ENCODE measurements at places on chromosomes 13 and 19.

DNA sequence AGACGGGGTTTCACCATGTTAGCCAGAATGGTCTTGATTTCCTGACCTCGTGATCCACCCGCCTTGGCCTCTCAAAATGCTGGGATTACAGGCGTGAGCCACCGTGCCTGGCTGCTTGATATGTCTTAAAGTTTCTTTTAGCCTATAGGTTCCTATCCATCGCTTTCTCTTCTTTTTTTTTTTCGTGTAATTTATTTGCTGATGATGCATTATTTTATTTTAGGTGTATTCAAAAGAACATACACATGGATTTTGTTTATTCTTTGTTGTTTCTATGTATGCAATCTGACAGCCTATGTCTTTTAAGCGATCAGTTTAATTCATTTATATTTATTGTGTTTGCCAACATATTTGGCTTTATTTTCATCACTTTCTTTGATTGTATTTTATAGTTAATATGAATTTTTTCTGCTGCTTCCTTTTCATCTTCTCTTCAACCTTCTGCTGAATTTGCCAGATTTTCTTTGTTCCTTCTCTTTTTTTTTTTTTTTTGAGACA lies 26.0 kb upstream of the TNFAIP8L1 start:
- DNase-seq, result no peak

GRCh38 chr13:91574766-91575165 lies 176.3 kb downstream of the GPC5 start:
- DNase-seq, result no peak

DNA sequence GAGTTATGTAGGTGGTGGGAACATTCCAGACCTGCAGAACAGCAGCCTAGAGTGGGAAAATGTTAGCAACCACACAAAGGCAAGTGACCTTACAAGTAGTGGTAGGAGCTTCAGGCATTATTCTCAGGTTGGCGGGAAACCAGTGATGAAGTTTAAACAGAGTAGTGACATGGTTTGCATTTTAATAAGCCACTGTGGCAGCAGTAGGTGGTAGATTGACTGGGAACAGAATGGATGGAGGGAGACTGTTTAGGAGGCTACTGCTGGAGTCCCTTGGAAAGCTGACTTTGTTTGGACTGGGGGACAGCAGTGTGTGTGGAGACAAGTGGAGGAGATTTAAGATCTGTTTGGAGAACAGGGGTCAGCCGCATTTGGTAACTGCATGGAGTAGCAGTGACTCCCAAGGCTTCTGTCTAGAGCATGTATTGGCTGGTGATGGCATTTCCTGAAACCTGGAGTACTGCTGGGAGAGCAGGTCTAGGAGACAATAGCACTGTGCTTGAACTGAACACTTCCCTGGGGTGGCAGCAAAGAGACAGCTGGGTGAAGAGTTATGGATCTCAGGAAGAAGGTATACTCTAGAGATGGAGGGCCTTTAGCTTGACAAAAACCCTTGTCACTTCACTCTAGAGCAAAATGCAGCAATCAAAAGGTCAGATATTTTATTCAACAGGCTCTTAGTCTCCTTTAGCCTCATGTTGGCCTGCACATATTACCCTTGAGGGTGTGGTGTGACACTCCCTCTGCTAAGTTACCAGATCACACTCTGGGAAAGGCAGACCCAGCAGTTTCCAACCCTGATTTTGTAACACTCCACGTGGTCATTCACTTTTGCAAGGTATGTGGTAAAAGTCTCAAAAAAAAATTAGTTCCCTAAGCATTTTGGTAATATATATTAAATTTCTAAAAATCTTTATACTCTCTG lies 70.3 kb downstream of the DHRS12 start:
- DNase-seq, result no peak

DNA sequence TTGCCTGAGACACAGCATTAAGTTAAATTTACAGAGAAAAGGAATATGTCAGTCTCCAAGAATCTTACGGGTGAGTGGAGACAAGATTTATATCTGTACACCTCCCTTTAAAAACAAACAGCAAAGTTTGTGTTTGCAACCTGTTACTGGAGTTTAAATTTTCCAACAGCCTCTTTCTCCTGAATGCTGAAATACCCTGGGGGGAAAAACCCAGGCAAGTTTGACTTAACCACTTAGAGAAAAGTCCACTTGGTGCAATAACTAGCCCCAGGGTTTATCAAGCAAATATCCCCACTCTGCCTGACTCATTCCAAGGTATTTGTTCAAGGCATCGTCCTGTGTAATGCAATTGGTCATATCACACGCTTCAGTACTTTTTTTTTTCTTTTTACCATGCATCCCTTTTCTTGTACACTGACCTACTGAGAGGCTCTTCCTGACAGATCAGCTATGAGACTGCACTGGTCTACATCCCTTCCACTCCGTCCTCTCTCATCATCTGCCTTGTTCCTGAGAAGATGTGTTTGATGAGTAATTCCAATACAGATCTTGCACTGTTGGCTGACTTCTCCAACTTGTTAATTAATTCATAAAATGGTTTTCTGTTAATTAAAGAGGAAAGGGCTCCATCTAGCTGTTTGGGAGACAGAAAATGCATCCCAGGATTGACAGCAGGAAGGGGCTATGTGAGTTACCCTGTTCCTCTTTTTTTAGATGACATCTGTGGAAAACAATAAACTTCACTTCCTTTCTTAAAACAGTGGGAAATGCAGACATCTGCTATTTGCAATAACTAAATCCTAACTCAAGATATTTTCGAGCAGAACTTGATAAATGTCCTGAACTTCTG lies 212.5 kb upstream of the IRS2 start:
- no peak for DNase-seq

GRCh38 chr13:76764916-76765315 lies 121.3 kb downstream of the KCTD12 start:
- DNase-seq, result no peak

DNA sequence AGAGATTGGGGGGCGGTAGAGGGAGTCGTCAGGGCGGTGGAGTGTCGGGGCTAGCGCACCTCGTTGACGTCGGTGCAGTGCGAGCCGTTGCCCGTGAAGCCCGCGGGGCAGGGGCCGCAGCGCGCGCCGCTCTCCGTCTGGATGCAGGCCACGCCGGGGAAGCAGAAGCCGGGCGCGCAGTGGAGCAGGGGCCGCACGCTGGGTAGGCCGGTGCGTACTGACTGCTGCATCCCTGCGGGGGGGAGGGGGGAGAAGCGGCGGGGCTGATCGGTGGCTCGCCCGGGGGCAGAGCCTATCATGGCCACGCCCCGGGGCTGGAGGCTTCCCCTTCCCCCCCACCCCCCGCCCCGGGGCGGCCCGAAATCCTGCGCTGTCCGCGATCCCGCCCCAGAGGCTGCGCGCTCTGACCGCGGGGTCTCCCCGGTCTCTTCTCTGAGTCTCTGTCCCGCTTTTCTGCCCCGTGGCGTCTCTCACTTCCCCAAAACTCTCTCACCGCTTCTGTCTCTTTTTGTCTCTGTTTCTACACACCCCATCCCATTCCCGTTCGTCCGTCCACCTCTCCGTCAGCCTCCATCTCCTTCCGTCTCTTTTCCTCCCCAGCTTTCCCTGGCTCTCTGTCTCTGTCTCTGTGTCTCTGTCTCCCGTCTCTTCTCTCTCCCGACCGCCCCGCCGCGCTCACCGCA lies 1.1 kb downstream of the COMP start:
- peak; percentile 67 for DNase-seq

GRCh38 chr13:103354171-103354570 lies 288.0 kb upstream of the SLC10A2 start:
- DNase-seq, result no peak

DNA sequence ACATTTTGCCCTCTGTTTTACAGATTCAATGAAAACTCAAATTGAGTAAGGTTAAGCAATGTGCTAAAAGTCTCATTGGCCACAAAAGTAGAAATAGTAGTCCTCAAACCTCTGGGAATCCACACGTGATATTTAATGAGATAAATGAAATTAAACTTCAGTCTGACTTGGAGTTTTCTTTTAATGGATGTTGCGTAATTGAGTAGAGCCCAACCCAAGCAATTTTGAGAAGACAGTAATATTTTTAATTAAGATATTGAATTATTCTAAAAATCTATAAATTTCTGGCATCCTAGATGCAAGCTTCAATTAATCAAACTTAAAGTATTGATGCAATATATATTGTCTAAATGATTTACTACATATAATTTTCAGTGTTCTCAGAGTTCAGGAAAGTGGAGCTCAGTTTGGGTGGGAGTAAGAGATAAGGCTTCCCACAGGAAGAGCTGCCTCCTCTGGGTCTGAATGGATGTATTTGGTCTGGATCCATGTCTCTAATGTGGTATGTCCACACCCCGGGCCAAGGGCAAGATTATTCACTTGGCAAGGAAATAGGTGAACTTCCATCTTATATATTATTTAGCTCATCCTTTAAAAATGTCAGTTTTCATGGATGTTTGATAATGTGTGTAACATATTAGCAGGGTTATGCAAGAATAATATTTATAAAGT lies 6.9 kb downstream of the MBNL2 start:
- DNase-seq, result no peak

GRCh38 chr13:44498502-44498901 lies 77.6 kb downstream of the TSC22D1 start:
- no peak for DNase-seq

DNA sequence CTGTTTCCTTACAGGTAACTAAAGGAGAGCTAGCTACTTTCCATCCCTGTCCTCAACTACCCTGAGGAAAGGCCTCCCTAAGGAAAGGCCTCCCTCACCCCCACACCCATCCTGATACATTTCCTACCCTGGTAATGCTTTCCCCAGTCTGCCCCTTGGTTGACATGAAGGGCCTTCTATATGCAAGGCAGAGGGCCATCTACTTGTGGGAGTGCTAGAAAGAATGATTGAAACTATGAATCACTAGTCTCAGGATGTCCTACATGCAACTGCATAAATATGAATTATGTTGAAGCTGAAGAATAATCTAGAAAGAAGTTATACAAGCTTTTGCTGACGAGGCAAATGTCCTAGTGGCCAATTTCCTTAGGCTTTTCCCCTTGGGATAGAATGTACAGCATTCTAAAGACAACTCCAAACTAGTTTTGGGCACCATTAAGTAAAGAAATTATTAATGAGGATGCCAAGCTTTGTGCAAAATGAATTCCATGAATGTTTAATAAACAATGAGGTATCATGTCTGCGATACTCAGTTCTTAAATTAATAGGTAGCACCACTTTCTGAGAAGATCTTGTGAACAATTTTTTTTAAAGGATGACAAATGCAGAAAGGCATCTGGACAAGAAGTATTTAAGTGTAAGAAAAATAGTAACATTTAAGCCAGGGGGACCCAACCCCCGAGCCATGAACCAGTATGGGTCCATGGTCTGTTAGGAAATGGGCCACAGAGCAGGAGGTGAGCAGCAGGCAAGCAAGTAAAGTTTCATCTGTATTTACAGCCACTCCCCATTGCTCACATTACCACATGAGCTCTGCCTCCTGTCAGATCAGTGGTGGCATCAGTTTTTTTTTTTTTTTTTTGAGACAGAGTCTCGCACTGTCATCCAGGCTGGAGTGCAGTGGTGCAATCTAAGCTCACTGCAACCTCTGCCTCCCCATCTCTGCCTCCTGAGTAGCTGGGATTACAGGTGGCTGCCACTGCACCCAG lies 223.0 kb downstream of the LHFPL6 start:
- DNase-seq, result no peak

GRCh38 chr13:73733706-73734105 lies 400.5 kb downstream of the KLF12 start:
- no peak for DNase-seq

GRCh38 chr13:31374682-31375081 lies 174.9 kb downstream of the B3GLCT start:
- no peak for DNase-seq

GRCh38 chr13:113748101-113748861 lies 10.7 kb upstream of the TMEM255B start:
- no peak for DNase-seq

DNA sequence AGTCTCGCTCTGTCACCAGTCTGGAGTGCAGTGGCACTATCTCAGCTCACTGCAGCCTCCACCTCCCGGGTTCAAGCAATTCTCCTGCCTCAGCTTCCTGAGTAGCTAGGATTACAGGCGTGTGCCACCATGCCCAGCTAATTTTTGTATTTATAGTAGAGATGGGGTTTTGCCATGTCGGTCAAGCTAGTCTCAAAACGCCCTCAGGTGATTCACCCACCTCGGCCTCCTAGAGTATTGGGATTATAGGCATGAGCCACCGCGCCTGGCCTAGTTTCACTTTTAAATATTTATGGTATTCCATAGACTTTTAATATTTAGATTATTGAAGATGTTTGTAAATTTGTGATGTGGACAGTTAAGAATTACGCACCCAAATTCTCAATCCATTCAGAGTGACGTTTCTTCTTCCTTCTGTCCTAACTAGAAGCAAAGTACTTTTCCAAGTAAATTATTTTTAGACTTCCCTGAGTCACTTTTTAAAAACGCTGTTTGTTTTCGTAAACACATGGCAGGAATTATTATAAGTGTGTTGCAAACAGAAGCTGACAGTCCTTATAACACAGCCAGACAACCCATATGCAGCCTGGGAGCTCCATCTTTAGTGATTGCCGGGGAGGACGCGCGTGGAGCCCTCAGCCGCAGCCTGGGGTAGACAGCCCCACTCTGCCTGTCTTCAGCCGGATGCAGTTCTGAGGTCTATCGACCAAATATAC lies 131.7 kb downstream of the ATP11A start:
- no peak for DNase-seq

- DNase-seq, result no peak
These were observed 816 bp downstream of the SPRED3 start for GRCh38 chr19:38389101-38389925.

GRCh38 chr19:13576726-13577125 lies 70.4 kb upstream of the CACNA1A start:
- no peak for DNase-seq

DNA sequence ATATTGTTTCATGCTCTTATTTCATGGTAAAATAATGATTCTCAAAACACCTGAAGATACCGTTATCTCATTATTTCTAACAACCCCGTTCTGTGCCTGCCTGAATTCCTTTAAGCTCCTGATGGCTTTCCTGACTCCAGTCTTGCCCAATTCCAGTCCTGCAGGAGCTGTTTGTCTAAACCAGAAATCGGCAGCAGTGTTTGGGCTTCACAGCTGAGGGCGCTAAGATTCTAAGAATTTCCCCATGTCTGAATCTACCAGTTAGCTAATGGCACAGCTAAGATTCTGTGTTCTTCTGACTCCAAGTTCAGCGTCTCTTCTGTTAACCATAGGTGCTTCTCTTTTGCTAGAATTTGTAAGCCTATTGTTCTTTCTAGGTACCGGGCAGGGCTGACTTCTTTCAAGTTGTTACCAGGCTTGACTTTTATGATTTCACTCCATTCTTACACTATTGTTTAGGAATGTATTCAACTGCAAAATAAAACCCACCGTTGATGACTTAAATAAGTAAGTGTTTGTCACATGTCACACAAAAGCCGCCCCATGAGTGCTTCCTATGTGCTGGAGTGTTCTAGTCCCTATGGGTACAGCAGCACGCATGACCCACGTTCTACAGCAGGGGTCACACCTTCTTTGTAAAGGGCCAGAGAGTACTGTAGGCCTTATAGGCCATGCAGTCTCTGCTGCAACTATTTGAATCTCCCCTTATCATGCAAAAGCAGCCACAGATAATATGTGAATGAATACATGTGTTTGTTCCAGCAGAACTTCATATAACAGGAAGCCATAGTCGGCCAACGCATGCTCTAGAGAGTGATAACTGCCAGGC lies 168.3 kb upstream of the RNF113B start:
- no peak for DNase-seq

Data from activated CD8-positive, alpha-beta memory T cell treated with anti-CD3 and anti-CD28 coated beads for 24 hours (primary cell).